Skeletal muscle cell (primary cell): ENCODE measurements at places on chromosomes 16 and 17.
A peak's percentile ranks its signal among the peaks of the same experiment; 100 is the strongest.

- no peak for DNase-seq
Measured at GRCh38 chr17:31369266-31369665, 22.2 kb upstream of the RAB11FIP4 start.

GRCh38 chr17:77352996-77353395 lies 212.2 kb downstream of the SEC14L1 start:
- no peak for DNase-seq

GRCh38 chr17:18626152-18626870 lies 17.9 kb downstream of the TBC1D28 start:
- DNase-seq, result no peak

DNA sequence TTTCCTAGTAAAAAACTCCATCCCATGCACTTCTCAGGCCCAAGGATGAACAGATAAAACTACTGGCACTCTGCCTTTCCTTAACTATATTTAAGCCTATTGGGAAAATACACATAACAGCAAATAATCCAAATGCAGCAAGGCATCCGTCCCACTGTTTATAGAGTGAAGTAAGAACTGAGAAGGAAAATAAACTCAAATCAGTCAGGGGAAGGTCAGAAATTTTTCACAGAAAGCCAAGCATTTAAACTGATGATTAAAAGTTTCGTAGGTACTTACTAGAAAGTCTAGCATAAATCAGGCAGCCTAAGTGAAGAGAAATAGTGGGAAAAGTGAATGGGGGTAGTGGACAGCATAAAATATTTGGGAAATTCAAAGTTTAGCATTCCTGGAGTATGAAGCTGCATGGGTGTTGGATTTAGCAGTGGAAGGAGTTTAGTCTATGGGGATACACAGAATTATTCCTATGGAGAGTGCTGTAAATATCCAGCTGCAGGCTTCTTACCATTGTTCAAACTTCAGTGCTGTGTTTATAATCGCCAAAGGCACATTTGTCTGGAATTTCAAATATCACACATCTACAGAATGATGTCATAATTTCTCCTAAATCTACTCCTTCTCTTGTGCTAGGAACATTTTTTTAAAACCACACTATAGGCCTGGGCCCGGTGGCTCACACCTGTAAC lies 1131.0 kb upstream of the GOT2 start:
- peak; percentile 16 for DNase-seq

DNA sequence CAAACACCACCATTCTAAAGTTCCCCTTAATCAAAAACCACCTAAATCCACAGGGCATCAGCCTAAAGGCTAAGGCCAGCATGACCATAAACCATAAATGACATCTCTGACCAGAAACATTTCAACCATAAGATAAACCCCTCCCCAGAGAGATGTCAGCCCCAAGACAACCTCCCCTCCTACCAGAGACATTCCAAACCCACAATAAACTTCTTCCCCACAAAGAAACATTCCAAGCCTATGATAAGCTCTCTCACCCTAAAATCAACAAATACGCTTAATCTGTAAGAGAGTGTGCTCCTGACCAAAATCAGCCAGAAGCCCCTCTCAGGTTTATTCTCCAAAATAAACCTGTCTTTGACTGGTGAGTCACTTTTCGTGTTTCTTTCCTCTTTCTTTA lies 54.8 kb downstream of the SLFN5 start:
- no peak for DNase-seq

DNA sequence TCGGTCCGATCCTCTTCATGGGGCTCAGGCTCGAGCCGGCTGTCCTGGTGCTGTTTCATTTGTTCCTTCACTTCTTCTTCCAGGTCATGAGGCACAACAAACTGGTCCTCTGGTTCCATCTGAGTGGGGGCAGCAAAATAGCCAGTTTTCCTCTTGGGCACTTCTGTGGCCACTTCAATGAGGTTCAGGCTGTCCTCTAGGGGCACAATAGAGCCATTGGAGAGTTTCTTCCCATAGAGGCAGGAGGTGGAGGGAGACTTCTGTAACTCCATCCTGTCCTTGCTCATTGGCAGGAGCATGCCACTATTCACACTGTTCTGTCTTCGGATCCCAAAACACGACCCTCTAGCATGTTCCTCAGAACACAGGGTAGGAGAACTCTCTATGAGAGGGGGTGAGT lies 22.9 kb downstream of the MARVELD3 start:
- no peak for DNase-seq

- no peak for DNase-seq
Measured at GRCh38 chr17:10094797-10095196, 103.6 kb downstream of the GAS7 start.

DNA sequence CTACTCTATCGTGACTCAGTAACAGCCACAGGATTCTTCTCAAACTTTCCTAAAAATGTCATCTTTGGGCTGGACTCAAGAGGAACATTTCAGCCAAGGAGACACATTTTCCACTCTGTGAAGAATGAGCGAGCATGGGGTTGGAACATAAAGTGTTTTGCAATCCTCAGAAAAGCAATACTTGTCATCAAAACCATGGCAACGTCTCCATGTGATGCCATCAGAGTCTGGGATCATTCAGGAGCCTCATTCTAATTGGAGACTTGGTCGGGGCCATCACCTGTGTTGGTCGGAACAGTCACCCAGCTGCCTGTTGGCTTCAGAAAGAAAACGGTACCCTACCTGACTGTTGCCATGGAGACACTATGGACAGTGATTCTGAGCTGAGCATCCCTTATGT lies 25.5 kb downstream of the MYOCD start:
- no peak for DNase-seq

DNA sequence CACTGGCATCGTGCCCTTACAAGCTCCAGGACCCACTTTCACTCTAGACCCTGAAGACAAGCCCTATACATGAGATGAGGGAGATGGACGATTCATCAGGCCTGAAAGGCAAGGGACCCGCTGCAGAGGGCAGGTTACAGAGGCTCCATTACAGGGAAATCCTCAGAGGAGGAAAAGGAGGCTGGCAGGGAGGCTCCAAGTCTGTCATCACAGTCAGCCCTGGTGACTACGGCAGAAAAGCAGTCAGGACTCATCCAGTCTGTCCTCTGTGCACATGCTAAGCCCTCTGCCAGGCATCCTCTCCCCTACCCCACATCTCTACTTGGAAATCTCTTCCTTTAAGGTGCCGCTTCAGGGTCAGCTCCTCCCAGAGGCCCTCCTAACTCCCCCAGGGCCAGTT lies 197.7 kb upstream of the CDH5 start:
- no peak for DNase-seq

DNA sequence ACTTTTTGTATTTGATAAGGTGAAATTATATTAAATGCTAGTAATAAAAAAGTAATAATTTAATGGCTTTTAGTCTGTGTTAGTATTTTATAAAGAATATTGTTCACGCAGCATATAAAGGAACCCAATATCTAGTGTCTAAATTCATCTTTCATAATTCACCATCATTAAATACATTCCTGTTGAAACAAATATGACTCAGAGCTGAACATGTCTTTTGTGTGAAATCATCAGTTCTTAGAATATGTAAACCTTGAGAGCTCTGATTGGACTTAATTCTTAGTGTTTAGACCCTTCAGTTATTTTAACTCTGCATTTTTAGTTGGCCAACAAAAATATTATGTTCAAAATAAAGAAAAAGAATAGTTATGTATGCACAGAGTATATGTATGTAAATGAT lies 71.8 kb downstream of the ABHD15 start:
- DNase-seq, result no peak

GRCh38 chr16:53024045-53024444 lies 28.7 kb downstream of the CHD9NB start:
- DNase-seq, result no peak

- no peak for DNase-seq
Measured at GRCh38 chr17:78211032-78211431, 3.0 kb upstream of the BIRC5 start.

- DNase-seq, result no peak
Measured at GRCh38 chr17:5354886-5355415, 64.5 kb downstream of the NUP88 start.

DNA sequence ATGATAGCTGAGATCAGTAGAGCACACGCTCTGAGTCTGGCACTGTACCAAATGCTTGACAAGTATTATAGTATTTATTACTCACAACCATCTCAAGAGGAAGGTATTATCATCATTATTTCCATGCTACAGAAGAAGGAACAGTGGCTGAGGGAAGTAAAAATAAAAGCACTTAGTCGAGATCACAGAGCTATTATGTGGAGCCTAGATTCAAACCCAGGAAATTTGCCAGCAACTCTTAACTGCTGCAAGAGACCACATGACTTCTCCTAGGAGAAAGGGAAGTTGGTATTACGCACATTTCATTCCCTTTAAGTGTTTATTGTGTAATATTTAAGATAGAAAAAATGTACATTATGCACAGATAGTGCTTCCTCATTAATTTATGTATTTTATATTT lies 1.0 kb upstream of the RHOT1 start:
- DNase-seq, result peak; percentile 80

DNA sequence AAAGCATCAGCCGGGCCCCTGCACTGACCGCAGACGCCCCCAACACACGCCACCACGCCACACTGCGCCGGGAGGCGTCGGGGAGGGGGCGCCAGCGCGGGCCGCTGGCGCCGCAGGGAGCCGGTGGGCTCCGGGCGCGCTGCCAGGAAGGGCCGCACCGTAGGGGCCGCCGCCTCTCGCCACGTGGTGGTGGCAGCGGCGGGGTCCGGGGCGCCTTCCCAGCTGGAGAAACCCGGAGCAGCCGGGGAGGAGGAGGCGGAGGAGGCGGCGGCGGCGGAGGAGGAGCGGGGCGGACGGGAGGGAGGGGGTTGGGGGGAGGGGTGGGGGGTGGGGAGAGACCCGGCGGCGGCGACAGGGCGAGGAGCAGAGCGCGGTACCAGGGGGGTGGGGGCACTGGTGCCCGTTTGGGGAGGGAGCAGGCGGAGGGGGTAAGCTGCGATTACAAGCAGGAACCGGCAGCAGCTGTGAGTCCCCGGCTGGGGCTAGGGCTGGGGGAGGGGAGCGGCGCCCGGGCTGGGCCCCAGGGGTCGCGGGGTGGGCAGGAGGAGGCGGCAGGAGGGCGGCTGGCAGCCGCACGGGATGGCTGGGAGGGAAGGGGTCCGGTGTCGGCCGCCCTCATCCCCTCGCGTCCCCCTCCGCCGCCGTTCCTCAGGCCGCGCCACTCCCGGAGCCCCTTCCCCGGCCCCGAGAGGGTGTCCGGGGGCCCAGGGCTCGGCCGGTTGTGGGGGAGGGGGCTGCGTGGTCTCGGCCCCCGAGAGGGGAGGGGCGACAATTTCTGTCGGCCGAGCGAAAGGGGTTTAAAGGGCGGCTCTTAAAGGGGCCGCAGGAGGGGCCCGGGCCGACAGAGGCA lies at the start of gene TBKBP1:
TSS of gene TBKBP1 (plus strand) at position 431 of the 850 bp plus-strand sequence. CDS start 1,952 bp downstream, outside the sequence.
- DNase-seq, result no peak

GRCh38 chr17:45282683-45283644 lies 21.1 kb upstream of the SPATA32 start:
- peak; percentile 87 for DNase-seq

DNA sequence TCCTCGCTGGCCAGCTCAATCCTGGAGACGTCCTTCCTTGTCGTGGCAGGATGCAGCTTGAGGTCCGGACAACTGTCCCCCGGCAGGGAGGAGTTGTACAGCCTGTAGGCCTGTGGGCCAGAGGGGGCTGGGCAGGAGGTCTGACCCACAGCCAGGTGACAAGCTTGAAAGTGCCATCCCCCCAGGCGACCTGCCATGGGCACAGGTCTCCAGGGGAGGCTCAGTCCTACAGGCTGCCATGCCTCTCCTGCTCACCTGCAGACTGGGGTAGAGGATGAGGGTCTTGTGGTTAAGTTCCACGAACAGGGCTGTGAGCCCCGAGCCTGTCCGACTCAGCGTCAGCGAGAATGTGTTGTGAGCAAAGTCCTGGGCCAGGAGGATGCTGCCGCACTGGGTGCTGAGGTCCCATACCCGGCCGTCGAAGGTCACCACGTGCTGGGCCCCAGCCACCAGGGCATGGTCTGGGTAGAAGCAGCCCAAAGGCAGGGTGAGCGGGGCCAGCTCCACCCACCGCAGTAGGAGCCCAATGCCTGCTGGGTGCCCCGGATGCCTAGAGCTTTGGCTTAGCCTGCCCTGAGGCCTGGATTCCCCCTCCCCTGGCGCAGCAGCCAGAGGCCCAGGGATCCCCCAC lies 39.8 kb downstream of the RMI2 start:
- no peak for DNase-seq

GRCh38 chr16:19289811-19290485 lies 4.4 kb downstream of the CLEC19A start:
- DNase-seq, result no peak

- DNase-seq, result peak; percentile 7
Measured at GRCh38 chr16:8173111-8173644, 417.1 kb downstream of the TMEM114 start.
